AG20443 (cell line): ENCODE measurements at places on chromosomes 7 and 10.

GRCh38 chr7:128153436-128153835 lies 87.6 kb upstream of the LEP start:
- DNase-seq: no peak

DNA sequence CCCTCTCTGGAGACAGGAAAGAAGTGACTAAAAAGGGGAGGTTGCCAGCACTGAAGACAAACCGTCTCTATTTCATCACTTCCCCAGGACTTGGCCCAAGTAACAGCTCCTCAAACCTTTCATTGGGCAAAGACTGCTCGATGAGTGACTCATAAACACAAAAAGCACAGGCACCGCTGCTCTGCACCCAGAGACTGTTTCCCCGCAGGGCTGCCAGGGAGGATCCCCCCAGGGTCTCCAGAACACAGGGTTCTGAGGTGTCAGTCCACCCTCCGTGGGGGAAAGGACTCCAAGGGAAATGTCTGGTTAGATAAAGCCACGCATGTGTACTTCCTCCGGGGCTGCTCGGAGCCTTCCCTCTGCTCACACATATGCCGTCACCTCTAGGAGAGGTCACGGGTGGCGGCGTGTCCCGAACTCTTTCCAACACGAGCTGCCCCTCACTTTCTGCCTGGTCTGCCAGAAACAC lies 59.9 kb downstream of the INSIG1 start:
- peak; percentile 72 for DNase-seq

DNA sequence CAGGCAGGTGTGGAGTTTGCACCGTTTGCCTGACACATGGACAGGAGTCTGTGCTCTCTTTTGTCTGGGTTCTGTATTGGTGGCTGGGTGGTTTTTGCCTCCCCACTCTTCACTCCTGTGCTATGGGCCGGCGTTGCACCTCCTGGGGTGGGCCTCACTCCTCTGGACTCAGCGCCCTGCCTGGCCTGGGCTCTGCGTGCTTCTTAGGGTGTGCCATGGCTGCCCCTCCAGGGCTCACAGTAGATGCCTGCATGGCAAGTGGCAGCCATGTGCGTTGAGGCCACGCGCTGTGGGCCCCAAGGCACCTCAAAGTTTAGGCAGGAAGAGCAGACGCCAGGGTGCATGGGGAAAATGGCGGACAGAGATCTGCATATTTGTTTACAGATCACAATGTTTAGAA lies 319.8 kb downstream of the ADARB2 start:
- no peak for DNase-seq

DNA sequence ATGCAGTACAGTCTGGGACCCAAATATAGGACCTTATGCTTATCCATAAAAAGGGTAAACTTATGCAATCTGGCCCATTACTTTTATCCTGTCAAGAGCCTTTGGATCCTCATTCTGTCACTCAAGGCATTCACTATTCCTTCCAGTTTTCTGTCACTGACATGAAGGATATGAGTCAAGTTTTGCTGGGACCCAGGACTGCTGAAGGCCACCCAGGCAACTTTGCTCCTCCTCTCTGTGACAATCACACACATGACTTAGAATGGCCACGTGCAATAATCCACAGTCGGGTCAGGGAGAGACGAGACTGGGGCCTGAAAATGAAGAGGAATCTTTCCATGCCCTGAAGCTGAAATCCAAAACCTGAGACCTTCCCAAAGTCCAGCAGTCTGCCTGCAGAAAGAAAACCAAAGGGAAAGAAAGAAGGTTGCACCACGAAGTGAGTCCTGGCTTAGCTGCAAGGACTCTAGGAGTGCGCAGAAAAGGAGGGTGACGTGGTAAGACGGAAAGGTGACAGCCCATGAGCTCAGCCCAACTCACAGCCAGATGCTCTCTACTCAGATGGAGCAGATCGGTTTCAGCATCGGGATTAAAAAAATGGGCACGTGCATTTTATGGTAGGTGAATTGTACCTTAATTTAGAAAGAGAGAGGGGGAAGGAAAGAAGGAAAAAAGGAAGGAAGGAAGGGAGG lies 67.2 kb downstream of the VOPP1 start:
- no peak for DNase-seq
